ENCODE measurements at places on chromosomes 7 and 10. TPM values are rescaled to one million over a fixed set of nuclear protein-coding genes. Genes with fewer than 3 reads are reported as not detected.

DNA sequence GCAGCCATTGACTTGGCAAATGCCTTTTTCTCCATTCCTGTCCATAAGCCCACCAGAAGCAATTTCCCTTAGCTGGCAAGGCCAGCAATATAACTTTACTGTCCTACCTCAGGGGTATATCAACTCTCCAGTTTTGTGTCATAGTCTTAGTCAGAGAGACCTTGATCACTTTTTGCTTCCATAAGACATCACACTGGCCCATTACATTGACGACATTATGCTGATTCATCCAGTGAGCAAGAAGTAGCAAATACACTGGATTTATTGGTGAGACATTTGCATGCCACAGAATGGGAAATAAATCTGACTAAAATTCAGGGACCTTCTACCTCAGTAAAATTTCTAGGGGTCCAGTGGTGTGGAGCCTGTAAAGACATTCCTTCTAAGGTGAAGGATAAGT lies 649.7 kb upstream of the ANKRD30A start:
- DNase-seq: no peak

- DNase-seq: no peak
Measured at GRCh38 chr10:14016011-14016536, 314.6 kb downstream of the FRMD4A start.

GRCh38 chr7:103795787-103796186 lies 193.7 kb downstream of the RELN start:
- no peak for DNase-seq

DNA sequence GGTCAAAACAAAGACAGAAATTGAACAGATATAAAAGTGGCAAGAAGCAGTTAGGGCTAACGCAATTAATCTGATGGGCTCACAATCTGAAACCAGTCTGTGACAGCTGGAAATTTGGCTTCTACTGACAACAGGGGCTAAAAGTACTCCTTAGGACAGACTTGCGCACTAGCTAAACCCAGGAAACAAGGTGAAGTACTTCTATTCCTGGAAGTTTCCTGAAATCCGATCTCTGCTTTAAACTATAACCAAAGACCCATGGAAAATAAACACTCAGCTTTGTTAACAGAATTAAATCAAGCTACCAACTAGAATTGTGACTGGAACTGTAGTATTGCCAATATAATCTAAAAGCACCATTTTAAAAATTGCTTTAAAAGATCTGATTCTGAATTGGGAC lies 520.2 kb upstream of the ZWINT start:
- no peak for DNase-seq

GRCh38 chr7:93704217-93704616 lies 129.7 kb upstream of the CALCR start:
- DNase-seq: no peak

GRCh38 chr7:150719436-150719835 lies 3.0 kb downstream of the GIMAP1 start:
- DNase-seq: no peak

DNA sequence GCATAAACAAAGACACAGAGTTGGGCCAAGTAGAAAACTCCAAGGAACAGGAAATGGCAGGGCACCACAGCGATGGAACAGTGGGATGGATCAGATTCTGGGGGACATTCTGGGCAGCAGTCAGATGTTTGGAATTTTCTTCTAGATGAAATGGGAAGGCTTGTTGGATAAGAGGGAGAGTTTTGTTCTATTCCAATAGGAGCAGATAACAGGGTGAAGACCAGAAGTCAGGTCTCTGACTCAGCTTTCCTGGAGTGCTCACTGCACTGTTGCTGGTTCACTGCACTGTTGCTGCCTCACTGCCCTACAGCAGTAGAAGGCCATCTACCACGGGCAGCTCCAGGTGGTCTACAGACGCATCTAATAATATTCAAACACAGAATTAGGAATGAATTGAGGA lies 135.6 kb downstream of the ATE1 start:
- no peak for DNase-seq

DNA sequence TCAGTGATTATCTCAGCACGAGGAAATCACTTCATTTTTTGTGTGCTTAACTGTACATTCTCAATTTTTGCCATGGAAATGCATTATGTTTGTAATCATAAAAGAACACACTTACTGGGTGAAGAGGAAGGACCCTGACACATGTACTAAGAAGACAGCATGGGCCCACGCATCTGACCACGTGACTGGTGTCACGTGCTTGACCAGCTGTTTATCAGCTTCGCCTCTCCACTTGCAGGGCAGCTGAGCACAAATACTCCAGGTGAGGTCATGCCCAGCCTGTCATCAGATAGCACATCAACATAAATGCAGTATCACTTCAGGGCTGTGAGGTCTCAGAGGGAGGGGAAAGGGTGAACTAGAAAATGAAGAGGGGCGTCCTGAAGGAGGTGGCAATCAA lies 179.8 kb downstream of the EBF3 start:
- no peak for DNase-seq

DNA sequence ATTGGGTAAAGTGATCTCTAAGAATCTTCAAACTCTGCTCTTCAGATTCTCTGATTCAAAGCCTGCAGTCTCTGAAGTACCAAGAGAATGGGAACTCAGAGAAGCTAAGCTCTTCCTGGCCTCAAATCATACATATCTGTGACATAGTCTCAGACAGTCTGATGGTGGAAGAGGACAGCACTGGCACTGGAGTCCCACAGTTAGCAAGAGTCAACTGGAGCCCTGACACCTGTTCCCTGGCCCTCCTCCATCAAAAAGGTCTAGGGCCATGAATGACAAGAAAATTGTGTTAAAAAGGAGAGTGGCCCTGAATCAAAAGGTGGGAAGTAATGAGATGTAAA lies 37.7 kb downstream of the PRSS2 start:
- DNase-seq: no peak

GRCh38 chr10:103985726-103986125 lies 18.8 kb downstream of the SLK start:
- DNase-seq: no peak

GRCh38 chr10:88992921-88993524 lies 2.4 kb downstream of the FAS start:
- DNase-seq: no peak

- DNase-seq: no peak
Measured at GRCh38 chr10:74955796-74956195, 129.4 kb downstream of the KAT6B start.

GRCh38 chr10:117830787-117831212 lies 215.9 kb downstream of the RAB11FIP2 start:
- DNase-seq: no peak

The TRIM73 gene
- total RNA-seq: 3.8 TPM

The VIPR2 gene
- 2.0 TPM for total RNA-seq

The CHCHD3 gene
- 60.7 TPM for total RNA-seq

The PLXNA4 gene
- total RNA-seq: 6.5 TPM

The SFXN4 gene
- total RNA-seq: 16.1 TPM

The ASL gene
- 11.1 TPM for total RNA-seq

The H2BK1 gene
- total RNA-seq: not detected

All from urinary bladder (tissue), 4 donors.